Activated T-helper 17 cell treated with anti-CD3 and anti-CD28 coated beads, Interleukin-2, amount 50 U/mL, for 72 hours (primary cell): ENCODE measurements at places on chromosomes 6 and 20. TPM values are rescaled to one million over a fixed set of nuclear protein-coding genes. Genes with fewer than 3 reads are reported as not detected.

TP53TG5 gene
- total RNA-seq = 0.11 TPM

CLVS2 gene
- total RNA-seq = not detected

CTCFL gene
- not detected for total RNA-seq

GSTA1 gene
- total RNA-seq = not detected

DNA sequence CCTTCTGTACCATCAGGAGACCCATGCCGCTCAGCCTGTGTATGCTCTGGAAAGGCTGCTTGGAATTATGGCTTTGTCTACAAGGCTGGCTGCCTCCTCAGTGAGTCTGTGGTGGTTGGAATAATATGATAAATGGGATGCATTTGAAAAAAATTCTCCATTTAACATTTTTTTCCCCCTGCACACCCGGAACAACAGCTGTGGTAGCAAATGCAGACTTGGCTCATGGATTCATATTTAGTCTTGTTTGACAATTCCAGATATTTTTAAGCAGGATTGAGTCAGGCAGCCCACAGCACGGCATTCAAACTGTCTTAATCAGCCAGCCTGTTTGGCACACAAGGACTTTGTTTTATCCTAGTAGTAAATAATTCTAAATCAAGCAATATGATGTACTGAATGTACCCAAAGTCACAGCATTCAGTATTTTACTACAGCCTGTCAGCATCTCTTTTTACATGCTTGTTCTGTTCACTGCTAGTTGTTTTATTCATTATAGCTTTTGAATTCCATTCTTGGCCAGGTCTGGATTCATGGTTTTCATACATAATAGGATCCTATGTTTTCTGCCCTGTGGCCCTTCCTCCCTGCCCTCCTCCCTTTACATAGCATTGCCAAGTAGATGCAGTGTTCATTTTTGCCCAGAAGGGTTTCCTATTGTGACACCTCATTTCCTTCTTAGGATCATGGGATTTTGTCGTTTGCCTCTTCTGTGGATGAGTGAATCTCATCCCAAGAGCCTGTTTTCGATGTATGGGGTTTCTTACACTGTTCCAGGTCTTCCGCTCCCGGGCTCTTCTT, 68.1 kb downstream of the LRRC1 start:
- ATAC-seq = no peak

DNA sequence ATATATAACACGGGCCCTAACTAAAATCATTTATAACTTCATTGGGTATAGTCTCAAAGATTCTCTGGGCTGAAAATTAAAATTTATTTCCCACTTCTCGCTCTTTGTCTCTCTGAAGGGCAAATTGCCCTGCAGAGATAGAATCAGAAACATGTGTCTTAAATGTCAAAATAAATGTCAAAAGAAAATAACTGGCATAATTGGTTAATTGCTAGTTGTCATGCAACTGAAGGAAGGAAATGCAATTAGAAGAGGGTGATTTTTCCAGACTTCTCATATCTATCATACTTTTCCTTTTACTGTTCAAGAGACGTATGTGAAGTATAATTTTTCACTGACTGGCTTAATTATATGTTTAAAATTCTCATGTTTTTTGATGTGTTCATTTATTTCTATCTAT, 80.3 kb upstream of the HMGCLL1 start:
- ATAC-seq = no peak

GRCh38 chr6:158032354-158032733, 50.7 kb downstream of the SYNJ2 start:
- ATAC-seq = no peak

DNA sequence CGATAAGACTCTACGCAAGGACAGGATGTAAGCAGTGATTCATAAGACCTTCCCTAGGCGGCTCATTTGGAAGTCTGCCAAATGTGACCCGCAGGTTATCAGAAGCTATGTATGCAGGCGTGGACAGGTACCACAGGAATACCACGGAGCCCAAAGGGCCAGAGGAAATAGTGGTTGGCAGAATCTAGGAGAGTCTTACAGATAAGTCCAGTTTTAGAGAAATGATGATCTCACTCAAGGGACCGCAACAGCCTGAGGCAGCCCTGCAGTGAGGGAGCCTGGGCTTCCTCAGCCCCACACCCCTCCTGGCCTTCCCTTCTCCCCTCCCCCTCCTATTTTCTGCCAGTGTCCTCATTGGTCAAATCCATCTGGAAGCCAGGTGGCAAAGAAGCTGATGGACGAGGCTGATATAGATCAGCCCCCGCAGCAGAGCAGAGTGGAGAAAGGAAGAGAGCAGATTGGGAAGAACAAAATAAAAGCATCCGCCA, 110.6 kb downstream of the FNDC1 start:
- no peak for ATAC-seq

DNA sequence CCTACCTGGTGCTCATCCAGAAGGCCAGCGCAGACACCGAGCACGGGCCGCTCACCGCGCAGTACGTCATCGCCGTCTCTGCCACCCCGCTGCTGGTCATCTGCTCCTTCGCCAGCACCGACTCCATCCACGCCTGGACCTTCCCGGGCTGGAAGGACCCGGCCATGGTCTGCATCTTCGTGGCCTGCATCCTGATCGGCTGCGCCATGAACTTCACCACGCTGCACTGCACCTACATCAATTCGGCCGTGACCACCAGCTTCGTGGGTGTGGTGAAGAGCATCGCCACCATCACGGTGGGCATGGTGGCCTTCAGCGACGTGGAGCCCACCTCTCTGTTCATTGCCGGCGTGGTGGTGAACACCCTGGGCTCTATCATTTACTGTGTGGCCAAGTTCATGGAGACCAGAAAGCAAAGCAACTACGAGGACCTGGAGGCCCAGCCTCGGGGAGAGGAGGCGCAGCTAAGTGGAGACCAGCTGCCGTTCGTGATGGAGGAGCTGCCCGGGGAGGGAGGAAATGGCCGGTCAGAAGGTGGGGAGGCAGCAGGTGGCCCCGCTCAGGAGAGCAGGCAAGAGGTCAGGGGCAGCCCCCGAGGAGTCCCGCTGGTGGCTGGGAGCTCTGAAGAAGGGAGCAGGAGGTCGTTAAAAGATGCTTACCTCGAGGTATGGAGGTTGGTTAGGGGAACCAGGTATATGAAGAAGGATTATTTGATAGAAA, 2.0 kb downstream of the SLC35D3 start:
- ATAC-seq = no peak

- ATAC-seq = no peak
Observed at GRCh38 chr6:168009331-168009730, 11.9 kb downstream of the KIF25 start.

DNA sequence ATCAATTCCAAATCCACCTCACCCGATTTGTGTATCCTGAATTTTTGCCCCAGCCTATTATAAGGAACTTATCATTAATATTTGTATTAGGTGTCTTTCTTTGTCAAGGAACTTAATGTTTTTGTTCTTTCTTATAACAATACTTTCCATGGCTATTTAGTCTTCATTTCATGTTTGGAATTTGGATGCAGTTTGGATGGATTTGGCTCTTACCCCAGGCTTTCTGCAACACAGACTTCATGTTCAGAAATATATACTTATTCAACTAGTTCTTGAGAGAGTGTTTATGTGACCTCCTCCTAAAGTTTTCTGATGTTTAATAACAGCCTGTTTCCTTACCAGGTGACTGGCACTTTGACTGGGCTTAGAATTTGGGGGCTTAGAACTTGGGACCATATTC, 35.9 kb upstream of the TOX2 start:
- ATAC-seq = no peak

DNA sequence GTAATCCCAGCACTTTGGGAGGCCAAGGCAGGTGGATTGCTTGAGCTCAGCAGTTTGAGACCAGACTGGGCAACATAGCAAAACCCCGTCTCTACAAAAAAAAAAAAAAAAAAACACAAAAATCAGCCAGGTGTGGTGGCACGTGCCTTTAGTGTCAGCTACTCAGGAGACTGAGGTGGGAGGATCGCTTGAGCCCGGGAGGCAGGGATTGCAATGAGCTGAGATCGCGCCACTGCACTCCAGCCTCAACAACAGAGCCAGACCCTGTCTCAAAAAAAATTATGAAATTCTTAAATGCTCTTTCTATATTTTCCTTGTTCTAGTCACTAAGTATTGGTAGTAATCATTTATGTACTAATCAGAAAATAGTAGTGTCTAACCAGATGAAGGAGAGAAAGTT, 30.6 kb downstream of the SYTL3 start:
- no peak for ATAC-seq

DNA sequence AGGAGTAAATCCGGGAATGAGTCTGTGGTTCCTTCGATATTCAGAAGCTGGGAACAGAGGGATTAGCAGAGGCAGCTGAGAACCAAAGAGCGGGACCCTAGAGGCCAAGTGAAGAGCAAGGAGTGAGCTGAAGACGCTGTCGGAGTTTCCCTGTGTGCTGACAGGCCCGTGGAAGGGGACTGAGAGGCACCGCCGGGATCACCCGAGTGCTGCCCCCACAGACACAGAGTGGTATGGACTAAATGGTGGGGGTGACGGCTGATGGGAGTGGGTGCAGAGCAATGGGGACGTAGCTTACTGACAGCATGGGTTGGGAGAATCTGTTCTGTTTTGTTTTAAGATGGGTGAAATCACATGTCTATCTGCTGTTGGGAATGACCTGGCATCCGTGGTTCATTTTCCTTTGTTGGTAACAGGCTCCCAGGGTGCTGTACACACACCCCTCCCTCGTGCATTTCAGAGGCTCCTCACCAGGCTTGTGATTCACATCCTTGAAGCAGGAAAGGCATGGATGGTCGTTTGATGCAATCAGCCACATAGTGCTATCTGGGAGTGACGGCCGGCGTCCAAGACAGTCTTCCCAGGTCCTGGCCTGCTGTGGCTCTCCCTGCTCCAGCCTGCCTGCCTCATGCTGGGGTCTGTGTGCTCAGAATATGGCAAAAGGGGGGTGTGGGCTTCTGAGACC, 97.4 kb downstream of the THBS2 start:
- no peak for ATAC-seq

- ATAC-seq = no peak
Observed at GRCh38 chr6:144295211-144295610, 10.1 kb downstream of the UTRN start.
